AML-193 (cell line): ENCODE measurements at places on chromosomes 6 and 20.

DNA sequence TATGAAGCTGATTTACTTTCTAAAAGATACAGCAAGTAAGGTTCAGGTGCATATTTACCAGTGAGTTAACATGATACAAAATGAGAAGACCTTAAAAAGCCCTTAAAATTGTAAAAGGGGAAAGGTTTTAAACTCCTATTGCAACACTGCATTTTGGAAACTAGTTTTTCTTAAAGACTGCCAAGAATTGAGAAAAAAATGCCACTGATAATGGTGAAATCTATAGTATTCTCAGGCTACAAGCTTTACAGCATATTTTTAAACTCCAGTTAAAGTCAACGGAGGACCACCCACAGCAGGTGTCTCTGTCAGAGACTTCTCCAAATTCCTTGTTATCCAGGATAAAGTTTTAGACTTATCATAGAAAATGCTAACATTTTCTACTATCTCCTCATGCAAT lies 53.6 kb downstream of the ELOVL5 start:
- no peak for DNase-seq

- DNase-seq = no peak
Measured at GRCh38 chr6:6534399-6534798, 54.1 kb upstream of the LY86 start.

DNA sequence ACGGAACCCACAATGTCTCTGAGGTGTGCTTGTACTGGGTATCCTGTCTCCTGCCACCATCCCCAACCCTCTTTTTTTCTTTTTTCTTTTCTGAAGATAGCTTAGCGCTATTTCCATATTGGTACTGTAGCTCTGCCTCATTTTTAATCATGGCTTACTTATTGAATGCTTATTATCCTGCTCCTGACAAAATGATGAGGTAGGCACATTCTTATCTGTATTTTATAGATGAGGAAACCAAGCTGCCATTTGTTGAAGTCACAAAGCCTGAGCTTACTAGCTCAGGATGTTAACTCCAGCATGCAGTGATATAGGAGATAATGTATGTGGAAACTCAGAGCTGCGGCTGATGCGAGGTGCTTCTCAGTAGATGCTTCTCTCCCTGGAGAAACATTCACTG lies 61.4 kb upstream of the GPR6 start:
- DNase-seq = no peak

GRCh38 chr6:53796451-53796780 lies 1.6 kb downstream of the LRRC1 start:
- DNase-seq = no peak

GRCh38 chr6:150029749-150030148 lies 4.4 kb upstream of the RAET1L start:
- no peak for DNase-seq

- no peak for DNase-seq
Measured at GRCh38 chr6:122385857-122386612, 13.4 kb upstream of the HSF2 start.

DNA sequence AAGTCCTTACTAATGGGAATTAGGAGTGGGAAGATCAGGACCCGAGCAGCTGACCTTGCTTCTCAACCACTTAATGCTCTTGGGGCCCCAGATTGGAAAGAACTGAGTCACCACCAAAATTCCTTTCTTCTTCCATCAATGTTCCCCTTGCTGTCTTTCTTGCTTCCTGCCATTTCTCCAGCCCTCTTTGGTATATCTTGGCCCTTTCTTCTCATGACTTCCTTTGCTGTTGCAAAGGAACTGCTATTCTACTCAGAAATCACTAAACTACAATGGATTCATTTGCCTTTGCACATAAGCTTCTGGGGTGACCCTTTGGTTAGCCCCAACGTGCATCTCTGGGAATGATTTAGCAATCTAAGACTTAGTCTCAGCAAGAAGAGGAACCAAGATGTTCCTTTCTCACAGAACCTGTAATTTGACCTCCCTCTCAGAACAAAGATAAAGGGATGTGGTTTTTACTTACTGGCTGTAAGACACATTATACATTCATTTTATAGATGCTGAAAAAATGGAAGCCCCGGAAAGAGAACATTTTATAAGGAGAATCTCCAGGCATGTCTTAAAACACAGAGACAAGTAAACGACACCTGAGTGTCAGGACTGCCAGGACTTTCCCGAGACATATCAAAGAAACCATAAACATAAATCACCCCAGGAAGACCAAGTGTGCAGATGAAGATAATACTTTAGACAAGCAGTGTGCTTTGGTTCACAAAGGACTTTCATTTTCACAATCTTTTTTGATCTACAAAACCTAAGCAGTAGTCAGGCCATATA lies 99.0 kb upstream of the TNFAIP3 start:
- peak; percentile 97 for DNase-seq

DNA sequence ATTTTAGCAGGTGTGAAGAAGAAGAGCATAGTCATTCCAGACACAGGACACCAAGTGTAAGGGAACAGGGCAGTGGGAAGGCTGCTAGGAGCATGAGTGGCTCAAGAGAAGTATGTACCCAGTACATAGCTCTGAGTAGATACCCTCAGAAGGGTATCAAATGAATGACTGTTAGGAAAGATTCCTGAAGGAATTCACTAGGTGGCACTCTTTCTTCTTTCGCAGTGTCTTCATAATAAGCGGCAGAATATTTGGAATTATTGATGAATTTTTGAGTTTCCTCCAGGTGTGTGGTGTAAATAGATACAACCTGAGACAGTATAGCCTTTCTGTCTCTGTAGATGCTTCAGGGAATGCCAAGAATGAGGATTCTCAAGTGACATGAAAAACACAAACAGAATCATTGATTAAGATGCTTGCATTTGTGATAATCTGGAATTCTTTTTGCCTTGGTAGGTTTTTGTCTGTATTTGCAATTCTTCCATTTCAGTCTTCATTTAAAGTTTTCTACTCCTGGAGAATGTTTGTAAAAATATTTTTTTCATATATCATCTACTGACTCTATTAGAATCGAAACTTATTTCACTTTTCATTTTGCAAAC lies 264.3 kb upstream of the RIMS1 start:
- DNase-seq = peak; percentile 10

GRCh38 chr6:4973415-4973814 lies 30.4 kb downstream of the RPP40 start:
- DNase-seq = no peak

DNA sequence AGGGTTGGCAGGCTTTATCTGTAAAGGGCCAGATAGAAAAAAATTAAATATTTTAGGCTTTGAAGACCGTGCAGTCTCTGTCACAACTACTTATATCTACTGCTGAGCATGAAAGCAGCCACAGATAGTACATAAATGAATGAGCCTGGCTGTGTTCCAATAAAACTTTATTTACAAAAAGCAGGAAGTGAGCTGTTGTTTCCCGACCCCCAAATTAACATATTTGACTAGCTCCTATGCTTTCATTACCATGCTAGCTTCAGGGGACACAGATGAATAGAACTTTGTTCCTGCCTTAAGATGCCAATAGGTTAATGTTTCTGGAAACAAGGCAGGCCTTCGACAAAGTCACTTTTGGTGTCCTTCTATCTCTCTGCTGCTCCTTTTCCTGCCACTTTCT lies 1058.0 kb upstream of the FLRT3 start:
- no peak for DNase-seq

DNA sequence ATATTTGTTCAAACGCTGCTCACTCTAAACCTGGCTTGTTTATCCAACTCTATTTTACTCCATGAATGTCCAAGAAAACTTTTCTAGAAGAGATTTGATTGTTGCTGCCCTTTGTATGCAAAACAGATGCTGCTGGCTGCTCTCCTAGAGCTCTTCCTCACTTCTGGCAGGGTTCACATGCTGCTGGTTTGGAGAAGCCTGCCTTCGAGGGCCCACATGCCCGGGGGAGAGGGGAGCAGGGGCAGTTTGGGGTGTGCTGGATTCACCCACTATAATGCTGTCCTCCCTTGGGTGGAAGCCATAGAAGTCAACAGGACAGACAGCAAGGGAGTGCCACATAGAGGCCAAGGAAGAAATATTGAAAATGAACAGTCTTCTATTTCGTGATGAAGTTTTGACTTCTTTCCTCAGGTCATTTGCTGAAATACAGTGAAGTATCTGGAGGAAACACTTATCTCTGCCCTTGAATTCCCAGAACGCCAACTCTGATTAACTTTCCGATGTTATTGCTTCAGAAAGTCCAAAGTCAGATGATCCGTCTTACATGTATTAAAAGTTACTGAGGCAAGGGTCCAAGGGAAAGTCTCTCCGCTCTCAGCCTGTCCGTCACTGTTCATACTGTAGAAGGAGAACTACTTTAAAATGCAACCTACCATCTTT lies 32.4 kb downstream of the LY86 start:
- DNase-seq = no peak

DNA sequence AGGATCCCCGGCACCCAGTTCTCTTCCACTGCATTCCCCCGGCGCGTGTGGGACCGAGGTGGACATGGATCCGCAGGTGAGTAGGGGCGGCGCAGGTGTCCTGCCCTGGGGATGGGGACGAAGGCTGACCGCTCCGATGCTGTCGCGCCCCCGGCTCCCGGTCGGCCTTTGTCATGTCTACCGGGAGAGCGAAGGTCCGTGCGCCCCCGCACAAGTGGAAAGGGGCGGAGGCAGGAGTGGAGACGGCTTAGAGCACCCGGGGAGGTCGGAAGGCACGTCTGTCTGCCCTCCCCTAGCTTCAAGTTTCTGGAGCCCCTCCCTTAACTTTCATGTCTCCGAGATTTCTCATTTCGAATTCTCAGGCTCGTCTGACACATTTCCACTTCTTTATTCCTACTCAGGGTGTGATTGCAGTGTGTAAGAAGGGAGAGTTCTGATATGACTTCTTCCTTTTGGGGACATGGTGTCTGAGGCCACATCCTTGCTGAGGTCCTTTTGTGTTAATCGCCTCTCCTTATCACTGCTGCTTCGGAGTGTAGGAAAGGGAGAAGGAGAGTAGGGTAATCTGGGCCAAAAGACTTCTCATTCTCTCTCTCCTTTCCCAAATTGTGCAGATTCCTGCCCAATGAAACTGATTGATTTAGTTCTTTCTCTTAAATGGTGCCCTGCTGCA lies 435 bp downstream of the KIFC1 start:
- DNase-seq = peak; percentile 24

GRCh38 chr20:63846128-63846771 lies 15.0 kb upstream of the ABHD16B start:
- DNase-seq = no peak

DNA sequence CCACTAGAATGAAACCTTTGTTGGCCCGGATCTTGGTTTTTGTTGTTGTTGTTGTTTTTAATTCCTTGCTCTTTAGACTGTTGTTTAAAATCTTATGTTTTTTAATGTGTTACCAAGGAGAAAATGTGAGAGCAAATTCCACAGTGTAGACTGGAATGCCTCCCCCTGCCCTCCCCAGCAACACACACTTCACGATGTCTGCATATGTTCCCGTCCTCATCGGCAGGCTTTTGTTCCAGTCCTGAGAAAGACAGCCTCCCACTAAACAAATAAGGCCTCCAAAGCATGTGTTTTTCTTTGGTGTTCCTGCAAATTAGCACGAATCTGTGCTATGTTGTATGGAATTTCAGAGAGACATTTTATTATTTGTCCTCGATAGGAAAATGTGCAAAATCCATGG lies 263.3 kb upstream of the QKI start:
- no peak for DNase-seq

- no peak for DNase-seq
Measured at GRCh38 chr20:46243707-46244628, 64.3 kb downstream of the CDH22 start.

GRCh38 chr6:163947276-163947675 lies 532.8 kb downstream of the QKI start:
- DNase-seq = no peak

- no peak for DNase-seq
Measured at GRCh38 chr6:109472132-109472995, 10.7 kb downstream of the ZBTB24 start.

DNA sequence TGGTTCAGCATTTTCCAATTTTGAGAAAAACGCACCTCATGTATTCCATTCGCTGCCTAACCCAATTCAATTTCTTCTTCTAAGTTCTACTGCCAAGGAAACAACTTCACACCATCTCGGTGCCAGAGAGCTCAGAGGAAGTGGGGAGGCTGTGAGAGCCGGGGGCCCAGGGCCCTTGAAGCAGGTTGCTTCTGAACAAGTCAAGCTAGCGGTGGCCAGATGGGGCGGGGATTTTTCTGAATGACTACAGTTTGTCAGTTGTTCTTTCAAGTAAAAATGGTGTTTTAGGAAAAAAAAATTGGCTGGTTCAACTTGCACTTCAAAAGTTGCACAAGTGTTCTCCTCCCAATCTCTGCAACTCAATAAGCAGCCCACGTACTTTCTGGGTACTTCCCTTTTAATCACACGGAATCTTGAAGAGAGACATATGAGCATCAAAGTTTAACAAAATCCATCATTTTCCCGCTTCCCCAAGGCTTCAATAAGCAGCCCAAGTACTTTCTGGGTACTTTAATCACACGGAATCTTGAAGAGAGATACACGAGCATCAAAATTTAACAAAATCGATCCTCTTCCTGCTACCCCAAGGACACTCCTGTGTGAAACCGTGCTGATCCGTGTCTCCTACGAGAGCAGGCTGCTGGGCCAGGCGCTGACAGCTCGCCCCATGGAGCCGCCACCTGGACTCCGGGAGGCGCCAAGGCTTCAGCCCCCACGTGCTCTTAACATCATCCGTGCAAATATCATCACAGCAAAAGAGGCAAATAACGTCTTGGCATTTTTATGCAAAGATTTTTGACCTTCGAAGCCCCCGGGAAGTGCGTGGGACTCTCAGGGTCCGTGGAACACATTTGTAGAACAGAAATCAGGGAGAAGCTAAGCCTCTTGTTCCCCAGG lies 186.7 kb upstream of the PDE10A start:
- DNase-seq = no peak

DNA sequence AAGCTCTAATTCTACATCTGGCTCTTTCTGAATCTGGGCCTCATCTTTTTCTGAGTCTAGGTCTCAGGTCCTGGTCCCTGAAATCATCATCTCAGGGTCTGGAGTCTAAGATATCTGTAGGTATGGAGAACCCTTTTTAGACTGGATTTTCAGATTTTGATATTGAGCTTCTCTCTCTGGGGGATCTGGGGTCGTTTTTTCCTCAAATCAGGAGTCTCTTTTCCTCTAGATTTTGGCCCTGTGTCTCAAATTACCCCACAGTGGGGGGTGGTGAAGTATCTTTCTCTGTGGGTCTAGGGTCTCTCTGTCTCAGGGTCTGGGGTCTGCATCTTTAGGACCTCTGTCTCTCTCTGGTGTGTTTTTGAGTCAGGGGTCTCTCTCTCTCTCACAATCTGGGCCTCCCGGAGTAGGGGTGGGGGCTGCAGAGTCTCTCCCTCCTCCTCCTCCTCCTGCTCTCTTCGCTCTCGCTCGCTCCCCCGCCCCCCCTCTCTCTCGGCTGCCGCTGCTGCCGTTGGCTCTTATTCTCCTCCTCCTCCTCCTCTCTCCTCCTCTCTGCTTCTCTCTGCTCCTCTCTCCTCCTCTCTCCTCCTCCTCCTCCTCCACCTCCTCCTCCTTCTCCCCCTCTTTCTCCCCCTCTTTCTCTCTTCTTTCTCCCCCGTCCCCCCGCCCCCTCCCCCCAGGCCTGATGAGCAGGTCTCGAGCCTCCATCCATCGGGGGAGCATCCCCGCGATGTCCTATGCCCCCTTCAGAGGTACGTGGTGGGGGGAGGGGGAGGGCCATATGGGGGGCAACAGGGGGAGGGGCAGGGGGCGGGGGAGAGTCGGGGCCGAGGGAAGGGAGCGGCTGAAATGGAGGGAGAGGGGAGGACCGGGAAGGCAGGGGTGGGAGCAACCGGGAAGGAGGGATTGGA lies at the start of gene SYNGAP1:
TSS of gene SYNGAP1 (plus strand) at position 486 of the 911 bp plus-strand sequence. CDS start at position 686, 200 bp downstream.
- no peak for DNase-seq

- no peak for DNase-seq
Measured at GRCh38 chr6:75922226-75922625, 150.2 kb downstream of the IMPG1 start.
